ENCODE measurements at places on chromosomes 2 and 18. TPM values are rescaled to one million over a fixed set of nuclear protein-coding genes. Genes with fewer than 3 reads are reported as not detected.

- peak; percentile 55 for DNase-seq
Observed at GRCh38 chr18:36828157-36828629, 609 bp downstream of the TPGS2 start.

GRCh38 chr2:33371304-33372090 is 105.0 kb upstream of the RASGRP3 start:
- no peak for DNase-seq

- peak; percentile 58 for DNase-seq
Observed at GRCh38 chr2:14285812-14286211, 346.7 kb upstream of the LRATD1 start.

GRCh38 chr2:199136242-199136641 is 321.5 kb downstream of the SATB2 start:
- no peak for DNase-seq

DNA sequence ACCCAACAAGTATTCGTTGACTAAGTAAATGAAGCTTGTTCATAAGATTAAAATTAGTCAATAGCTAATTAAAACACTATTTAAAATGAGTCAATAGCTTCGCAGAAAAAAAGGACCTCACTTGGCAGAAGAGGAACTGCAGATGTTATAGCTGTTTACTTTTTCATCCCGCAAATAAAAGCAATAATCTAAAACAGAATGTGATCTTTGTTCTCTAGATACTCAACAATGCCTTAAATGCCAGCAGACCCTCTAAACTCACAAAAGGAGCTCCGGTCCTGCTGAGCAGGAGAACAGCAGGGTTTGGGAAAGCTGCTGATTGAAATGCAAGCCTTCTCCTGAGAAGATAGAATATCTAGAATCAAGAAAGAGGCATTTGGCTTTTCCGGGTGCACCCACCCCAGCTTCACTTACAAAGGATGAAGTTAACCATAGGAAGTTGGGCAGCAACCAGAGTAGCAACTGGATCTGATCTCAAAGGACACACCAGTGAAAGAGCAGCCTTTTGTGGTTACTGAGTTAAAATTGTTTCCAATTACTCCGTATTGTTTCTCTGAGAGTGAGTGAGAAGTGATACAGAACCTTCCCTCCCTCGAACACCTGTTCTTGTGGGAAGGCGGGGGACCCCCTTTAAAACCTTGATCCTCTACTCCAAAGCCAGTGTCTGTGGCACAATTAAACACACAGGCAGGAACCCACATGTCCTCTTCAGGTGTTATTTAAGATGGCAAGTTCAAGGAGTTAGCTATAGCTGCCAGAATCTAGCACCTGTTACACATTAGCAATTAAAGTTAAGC is 6.8 kb downstream of the CCBE1 start:
- DNase-seq, result no peak

DNA sequence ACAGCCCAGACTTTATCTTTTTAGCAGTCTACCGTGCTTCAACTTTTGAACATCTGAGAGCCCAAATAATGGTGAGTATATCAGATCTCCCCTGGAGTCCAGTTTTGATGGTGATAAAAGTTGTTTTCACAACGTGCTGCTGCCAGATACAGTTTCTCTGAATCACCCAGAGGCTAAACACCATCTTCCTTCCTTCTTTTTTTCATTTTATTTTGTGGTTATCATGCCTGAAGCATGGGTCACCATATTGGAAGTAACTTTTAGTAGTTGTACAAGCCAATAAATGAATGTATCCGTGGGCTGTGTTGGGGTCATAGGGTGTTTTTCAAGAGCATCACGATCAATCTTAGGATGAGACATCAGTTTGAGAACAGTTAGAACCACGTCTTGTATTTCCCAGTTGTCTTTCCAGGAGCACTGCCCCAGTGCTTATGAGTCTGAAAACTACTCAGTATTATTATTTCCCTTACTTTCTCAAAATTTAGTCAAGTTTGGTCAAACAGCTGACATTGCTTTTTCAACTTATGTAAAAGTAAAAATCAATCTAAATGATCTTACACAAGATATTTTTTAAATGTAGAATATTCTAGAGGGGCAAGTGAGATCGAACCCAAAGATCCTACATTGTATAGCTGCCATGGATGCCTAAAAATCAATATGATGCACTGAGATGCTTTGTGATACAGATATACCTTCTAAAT is 311.4 kb downstream of the CTNNA2 start:
- DNase-seq, result no peak

GRCh38 chr2:61016392-61017002 is 1.0 kb upstream of the PEX13 start:
- DNase-seq, result peak; percentile 8

DNA sequence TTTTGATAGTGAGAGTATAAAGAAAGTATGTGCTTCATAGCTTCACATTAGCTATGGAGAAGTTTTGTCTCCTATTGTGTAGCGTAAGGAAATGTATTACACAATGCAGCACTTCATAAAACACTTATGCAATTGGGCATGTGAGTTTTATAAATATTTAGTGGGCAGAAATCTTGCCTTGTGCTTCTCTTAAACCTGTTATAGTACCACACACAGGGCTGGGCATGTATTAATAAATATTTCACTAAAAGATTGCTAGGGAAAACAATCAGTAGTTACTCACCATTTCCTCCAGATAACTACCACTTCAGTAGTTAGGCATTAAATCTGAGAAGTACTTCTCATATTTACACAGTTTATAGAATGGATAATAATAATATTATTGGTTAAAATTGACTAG is 1080.8 kb upstream of the PIK3C3 start:
- peak; percentile 84 for DNase-seq

DNA sequence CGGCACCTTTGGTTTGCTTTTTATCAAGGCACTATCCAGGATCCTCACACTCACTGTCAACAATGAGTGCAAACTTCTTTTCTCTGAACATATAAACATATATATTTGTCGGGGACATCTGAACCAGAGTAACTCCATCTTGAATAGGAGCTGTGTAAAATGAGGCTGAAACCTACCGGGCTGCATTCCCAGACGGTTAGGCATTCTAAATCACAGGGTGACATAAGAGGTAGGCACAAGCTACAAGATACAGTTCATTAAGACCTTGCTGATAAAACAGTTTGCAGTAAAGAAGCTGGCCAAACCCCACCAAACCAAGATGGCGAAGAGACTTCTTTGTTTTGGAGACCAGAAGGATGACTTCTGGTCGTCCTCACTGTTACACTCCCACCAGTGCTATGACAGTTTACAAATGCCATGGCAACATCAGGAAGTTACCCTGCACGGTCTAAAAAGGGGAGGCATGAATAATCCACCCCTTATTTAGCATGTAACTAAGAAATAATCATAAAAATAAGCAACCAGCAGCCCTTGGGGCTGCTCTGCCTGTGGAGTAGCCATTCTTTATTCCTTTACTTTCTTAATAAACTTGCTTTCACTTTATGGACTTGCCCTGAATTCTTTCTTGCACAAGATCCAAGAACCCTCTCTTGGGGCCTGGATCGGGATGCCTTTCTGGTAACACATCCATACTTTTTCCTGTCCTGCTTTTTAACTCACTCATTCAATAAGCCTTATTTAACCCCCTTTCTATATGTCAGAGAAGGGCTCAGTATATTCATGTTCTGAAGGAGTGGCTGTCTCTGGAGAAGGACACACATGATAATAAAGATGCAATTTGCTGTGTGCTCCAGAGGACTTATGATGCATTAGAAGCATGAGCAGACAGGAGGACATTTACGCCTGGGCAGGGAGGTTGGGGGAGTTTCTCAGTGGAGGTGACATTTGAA is 65.4 kb downstream of the TACR1 start:
- no peak for DNase-seq

DNA sequence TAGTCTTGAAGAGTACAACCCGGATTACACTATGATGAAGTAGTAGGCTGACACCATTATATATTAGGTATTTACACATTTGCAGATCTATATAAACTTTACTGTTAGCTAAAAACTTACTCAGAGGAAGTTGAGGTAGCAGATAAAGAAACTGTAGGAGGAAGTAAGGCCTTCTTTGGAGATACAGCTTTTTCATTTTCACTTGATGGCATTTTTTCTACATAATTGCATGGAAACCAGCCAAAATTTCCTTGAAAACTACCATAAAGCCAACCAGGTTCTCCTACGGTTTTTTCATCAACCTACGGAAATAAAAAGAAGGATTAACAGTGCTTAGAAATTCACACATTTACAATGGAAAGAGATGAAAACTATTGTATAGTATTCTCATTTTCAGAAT is 86.6 kb downstream of the FAM228A start:
- DNase-seq, result no peak

- DNase-seq, result peak; percentile 88
Observed at GRCh38 chr18:39414009-39414700, 1848.6 kb upstream of the CELF4 start.

- no peak for DNase-seq
Observed at GRCh38 chr2:51263951-51264350, 232.0 kb upstream of the NRXN1 start.

DNA sequence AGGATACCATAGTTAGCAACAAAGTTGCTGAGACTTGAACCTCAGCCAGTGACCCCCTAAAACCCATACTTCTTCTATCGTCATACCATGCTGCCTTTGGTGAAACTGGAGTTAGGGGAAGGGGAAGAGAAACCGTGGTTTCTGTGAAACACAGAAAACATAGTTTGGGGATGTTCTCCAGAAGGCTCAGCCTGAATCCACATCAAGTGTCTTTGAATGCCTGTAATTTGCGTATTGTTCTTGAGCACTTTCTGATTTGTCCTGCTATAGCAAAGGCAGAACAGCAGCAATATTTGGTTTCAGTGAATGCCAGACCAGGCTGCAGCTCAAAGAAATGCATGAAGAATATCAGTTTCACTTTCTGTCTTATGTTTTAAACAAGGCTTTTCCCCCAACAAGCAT is 258.7 kb downstream of the TTC32 start:
- no peak for DNase-seq

GRCh38 chr2:151071382-151071781 is 190.3 kb downstream of the RBM43 start:
- DNase-seq, result peak; percentile 44

The SCN9A gene
- 1.3 TPM for total RNA-seq

The MATN3 gene
- total RNA-seq, result 4.8 TPM

The GPR35 gene
- total RNA-seq, result 0.28 TPM

The RFX8 gene
- not detected for total RNA-seq

The NEURL3 gene
- not detected for total RNA-seq
